Activated T-cell treated with anti-CD3 and anti-CD28 coated beads, Interleukin-2, amount 50 U/mL, for 48 hours (primary cell): ENCODE measurements at places on chromosomes 3 and 15.
A peak's percentile ranks its signal among the peaks of the same experiment; 100 is the strongest.

- no peak for DNase-seq
Observed at GRCh38 chr3:144096016-144096415, 124.4 kb downstream of the DIPK2A start.

DNA sequence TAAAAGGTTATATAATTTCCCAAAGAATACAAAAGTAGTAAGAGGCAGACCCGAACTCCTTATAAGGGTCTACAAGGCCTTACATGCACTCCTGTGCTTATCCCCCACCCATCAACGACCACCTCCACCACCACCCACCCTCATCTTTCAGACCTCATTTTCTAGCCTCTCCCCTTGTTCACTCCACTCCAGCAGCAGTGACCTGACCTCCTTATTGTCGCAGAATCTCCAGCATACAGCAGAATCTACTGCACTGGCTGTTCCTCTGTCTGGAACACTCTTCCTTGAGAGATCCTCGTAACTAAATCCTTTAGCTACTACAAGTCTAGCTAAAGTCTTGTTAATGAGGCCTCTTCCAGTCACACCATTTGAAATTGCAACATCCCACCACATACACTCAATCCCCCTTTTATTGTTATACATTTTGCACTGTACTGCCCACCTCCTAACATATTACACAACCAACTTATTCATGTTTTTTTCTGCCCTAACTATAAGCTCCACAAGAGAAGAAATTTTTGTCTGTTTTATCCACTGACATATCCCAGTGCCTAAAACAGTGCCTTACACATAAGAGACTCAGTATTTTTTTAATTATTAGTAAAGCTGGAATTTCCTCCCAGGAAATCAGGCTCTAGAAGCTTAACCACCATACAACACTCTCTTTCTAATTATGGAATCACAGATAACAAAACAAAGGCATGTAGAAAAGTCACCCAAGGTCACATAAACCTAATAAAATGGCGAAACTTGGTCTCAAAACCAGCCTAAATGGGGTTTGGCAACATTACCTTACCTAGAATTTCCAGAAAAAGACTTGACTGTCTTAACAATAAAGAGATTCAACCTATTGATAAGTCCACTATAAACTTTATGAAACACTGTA, 40.2 kb downstream of the ZNF148 start:
- DNase-seq, result no peak

DNA sequence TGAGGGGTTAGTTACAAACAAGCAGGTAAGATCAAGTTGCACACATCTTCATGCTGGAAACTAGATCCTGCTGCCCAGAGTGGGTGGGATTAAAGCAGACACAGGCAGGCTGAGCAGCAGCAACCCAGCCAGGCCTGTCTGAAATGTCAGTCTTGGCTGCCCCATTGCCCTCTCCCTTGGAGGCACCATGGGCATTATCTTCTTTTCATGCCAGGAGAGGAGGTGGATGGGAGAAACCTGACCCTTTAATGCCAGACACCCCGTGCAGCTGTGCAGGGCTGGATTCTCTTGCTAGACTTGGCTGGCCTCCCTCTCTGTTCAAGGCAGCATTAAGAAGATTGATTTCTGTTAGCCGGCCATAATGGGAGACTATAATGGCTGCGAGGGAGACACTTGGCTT, 23.0 kb upstream of the EPHB1 start:
- no peak for DNase-seq

DNA sequence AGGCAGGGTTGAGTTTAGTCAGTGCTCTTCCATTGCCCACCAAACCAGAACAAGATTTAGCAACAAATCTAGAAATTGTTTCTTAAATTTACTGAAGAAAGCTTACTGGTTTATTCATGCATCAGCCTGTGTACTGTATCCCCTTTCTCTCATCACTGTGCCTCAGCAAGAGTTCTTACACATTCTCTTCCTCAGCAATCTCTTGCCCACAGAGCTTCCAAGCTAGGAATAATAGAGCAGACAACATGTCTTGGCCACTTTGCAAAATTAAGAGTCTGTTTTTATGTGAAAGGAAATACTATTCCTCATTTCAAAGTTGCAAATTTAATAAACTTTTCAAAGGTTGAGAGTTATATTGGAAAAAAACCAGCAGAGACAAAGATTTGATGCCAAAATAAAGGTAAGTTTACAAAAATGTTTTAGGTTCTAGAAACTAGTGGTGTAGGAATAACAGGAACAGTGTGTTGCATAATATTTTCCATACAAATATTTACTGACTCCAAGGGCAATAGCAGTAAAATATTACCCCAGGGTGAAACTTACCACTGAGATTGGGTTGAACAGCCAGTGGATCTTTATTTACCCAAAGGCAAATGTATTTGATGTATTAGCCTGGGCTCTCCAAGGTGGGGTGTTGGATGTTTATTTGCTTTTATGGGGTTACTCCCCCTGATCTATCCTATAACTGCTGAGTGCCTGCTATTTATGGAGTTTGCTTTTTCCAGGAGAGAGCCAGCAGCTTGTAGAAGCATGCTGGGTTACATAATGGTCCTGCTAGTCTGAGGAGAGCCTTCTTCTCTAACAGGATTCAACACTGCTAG, 276.7 kb downstream of the ADAMTSL3 start:
- DNase-seq, result no peak

DNA sequence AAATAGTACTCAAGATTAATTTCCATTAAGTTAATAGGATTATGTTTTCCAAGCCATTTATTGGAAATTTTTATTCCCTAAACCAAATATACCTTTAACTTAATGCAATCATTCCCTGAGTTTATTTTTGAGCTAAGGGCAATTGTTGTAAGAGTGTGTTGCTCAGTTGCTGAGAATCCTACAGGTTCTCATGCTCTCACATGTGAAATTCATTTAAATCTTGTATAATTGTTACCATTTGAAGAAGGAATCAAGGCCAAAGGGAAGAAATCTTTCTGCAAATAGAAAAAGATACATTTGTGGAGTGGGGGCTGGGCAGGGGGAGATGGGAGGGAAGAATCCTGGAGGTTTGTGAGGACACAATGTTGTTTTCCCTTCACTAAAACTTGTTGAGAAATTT, 202.7 kb upstream of the STRIT1 start:
- no peak for DNase-seq

DNA sequence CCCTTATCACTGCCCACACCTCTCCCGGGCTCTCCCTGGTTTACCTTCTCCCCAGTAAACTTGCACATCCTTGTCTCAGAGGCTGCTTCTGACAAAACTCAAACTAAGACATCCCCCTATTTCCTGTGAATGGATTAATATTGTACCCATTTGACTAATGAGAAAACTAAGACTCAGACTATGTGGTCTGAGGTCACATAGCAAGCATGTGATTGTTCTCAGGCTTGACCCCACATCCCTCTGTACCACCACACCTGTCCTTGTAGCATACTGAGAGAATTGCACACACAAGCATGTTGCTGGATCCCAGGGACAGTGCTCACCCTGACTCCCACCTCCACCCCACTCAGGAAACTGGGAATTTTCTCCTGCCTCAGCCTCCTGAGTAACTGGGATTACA, 90.7 kb upstream of the HES1 start:
- DNase-seq, result no peak

DNA sequence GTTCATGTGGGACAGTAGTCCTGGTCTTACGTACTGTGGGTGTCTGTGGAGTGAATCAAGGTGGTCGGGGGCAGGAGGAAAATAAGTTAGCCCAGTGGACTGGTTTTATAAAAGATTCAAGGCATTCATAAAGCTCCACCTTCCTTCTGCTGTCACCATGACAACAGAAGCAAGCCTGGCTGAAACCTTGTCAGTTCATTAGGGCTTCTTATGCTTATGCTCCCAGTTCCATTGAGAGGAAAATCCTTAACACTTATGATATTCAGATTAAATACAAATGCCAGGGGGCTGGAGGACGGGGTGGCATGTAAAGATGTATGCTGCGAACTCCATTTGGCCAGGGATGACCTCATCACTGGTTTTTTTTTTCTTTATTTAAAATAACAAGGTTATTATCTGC, 283.1 kb upstream of the ATP10A start:
- no peak for DNase-seq

DNA sequence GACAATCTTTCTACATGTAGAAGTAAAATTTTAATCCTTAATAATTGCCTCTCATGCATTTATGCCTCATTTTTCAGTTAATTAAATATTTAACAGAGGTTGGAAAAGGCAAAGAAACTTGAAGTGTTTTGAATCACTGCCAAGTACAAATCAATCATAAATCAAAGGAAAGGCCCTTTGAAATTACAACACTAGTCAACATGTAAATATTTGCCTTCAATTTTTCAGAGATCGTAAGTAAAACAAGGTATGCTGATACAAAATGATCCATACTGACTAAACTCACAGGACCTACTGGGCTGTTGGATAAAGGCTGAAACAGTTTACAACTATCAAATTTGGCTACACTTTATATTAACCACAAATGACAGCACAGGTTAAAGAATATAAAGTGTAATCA, 33.9 kb downstream of the ZBBX start:
- DNase-seq, result no peak

GRCh38 chr15:91549581-91549980, 303.9 kb upstream of the SLCO3A1 start:
- no peak for DNase-seq

DNA sequence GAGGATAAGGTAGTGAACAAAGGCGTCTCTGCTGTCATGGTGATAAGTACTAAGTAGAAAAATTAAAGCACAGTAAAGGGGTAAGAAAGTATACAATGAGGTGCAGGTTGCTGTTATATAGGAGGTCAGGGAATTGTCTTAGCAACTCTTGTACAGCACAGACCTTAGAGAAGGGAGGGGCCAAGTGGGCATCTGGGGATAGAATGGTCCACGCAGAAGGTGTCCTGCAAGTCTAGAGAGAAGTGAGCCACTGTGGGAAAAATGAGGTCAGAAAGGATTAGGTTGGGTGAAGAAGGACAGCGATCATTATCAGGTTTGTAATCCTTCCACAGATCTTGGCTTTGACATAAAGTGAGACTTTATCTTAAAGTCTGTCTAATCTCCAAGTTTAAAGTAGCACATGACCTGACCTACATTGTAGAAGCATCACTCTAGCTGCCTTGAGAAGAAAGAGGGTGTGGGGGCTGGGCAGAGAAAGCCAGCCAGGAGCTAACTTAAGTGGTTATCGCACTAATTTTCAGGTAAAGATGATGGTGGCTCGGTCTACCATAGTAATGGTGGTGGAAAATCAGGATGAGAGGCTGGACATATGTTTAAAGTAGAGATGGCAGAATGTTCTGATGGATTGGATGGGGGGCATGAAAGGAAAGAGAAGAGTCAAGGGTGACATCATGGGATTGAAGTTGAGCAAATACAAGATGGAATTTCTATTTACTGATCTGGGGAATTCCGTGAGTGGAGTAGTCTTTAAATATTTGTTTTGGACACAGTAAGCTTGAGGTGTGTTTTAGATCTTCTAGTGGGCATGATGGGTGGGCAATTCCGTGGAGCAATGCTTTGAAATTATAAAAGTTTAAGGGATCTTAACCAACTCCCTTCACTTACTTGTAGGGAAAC, 919.2 kb downstream of the ROBO1 start:
- DNase-seq, result no peak

GRCh38 chr3:72738752-72739530, 109.3 kb downstream of the SHQ1 start:
- peak; percentile 79 for DNase-seq

GRCh38 chr3:23785097-23785645, 20.6 kb upstream of the UBE2E1 start:
- DNase-seq, result no peak

- DNase-seq, result no peak
Observed at GRCh38 chr3:11583638-11584046, 60.1 kb downstream of the VGLL4 start.

DNA sequence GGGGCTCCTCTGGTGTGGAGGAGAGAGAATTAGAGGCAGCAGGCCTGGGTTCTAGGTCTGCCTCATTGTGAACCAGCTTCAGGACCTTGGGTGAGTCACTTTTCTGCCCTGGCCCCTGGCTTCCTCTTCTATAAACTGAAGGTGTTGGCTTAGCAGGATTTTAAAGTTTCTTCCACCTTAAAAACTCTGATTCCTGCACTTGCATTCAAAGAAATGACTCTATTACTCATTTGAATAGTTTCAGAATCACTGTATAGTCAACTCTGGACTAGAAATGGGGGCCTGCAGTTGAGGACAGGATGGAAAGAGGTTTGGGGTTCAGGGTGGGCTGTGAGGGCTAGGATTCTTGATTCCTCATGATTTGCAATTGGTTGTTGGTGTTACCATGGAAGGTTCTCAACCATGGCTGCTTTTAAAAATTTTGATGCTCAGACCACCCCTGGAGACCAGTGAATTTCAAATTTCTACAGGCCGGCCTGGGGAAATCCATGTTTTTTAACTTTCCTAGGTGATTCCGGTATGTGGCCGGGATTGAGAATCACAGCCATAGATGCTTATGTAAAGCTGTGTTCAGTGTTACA, 19.9 kb downstream of the SMAD3 start:
- peak; percentile 76 for DNase-seq

DNA sequence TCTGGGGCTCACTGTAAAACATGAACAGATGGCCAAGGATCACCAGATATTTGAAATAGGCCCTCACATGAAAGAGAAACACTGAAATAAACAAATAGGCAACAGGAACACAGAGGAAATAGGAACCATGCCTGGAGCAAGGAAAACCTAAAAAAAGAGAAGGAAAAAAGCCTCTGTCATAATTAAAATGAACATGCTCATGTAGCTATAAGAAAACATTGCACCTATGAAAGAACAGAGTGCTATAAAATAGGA, 102.4 kb downstream of the RAB11A start:
- DNase-seq, result no peak

GRCh38 chr3:31051226-31051625, 156.8 kb upstream of the GADL1 start:
- no peak for DNase-seq

- peak; percentile 18 for DNase-seq
Observed at GRCh38 chr15:29570121-29570947, 251.9 kb downstream of the TJP1 start.

DNA sequence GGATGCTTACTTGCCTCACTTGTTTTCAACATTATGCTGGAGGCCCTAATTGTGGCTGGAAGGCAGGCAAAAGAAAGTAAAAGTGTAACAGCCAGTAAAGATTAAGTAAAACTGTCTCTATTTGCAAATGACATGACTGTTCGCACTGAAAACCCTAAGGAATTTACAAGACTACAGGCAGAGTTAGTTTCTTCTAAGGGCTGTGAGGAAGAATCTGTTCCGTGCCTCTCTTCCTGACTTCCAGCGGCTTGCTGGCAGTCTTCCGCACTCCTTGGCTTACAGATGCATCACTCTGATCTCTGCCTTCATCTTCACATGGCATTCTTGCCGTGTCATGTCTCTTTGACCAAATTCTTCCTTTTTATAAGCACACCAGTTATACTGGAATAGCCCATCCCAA, 86.1 kb downstream of the DLG1 start:
- no peak for DNase-seq

- DNase-seq, result no peak
Observed at GRCh38 chr3:177878192-177878591, 658.0 kb upstream of the KCNMB2 start.

GRCh38 chr3:106710596-106710995, 666.6 kb upstream of the CCDC54 start:
- DNase-seq, result no peak

DNA sequence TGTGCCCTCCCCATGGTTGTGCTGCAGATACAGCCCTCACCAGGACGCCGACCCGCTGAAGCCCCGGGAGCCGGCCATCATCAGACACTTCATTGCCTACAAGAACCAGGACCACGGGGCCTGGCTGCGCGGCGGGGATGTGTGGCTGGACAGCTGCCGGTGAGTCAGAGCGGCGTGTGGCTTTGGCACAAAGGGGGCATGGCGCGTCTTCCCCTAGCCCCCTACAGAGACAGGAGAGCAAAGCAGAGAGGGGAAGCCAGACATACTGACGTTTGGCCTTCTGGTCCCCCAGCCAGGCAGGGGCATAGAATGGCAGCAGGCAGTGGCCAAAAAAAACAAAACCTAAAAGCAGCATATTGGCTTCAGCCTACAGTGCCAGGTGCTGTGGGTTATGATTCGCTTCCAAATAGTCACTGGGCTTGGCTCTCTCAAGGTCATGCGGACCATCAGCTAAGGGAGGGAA, 64.0 kb downstream of the MESD start:
- no peak for DNase-seq
